ENCODE measurements at places on chromosomes 6 and 20.

- peaks cover 39% of the 10 kb centered on the region for H3K4me1 ChIP-seq
- no peak overlapping the region for H3K4me3 ChIP-seq
- peak overlapping the region; percentile 91 for H3K27ac ChIP-seq
- H3K36me3 ChIP-seq: no peaks in the 10 kb centered on the region
Observed at GRCh38 chr20:38166703-38167233, 1.7 kb upstream of the TGM2 start.

DNA sequence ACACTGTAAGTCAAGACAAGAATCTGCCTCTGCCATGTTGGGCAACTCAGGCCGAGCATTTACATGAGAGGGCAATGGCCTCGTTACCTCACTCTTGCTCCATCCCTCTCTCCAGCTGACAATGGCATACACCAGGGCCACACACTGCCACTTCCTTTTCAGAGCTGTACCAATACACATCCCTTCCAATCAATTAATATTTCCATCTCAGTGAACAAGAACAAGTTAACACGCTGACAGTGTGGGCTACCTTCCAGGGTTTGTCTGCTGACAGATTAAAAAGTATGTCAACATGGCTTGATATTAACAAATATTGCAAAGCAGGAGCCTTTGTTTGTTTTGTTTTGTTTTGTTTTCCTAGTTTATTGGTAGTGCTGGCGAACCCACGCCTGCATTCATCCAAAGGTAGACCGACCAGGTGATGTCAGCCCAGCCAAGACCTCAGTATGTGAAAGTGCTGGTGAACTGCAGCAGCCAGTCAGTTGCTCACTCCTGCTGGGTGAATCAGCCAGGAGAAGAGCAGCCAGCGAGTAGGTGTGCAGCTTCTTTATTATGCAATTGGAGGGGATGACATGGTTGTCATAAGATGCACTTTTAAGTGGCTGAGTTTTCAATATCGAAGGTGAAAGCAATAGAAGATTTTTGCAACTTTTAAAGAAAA is 487.3 kb upstream of the JARID2 start:
- H3K27ac ChIP-seq: no peak overlapping the region
- H3K27me3 ChIP-seq: peaks cover 3% of the 10 kb centered on the region

GRCh38 chr20:34938466-34939163 is 17.0 kb downstream of the GSS start:
- H3K27ac ChIP-seq: no peak overlapping the region
- H3K36me3 ChIP-seq: peaks cover 46% of the 10 kb centered on the region
- no peaks in the 10 kb centered on the region for H3K4me1 ChIP-seq
- H3K4me3 ChIP-seq: no peak overlapping the region
- DNase-seq: no peak
- H3K27me3 ChIP-seq: no peaks in the 10 kb centered on the region

DNA sequence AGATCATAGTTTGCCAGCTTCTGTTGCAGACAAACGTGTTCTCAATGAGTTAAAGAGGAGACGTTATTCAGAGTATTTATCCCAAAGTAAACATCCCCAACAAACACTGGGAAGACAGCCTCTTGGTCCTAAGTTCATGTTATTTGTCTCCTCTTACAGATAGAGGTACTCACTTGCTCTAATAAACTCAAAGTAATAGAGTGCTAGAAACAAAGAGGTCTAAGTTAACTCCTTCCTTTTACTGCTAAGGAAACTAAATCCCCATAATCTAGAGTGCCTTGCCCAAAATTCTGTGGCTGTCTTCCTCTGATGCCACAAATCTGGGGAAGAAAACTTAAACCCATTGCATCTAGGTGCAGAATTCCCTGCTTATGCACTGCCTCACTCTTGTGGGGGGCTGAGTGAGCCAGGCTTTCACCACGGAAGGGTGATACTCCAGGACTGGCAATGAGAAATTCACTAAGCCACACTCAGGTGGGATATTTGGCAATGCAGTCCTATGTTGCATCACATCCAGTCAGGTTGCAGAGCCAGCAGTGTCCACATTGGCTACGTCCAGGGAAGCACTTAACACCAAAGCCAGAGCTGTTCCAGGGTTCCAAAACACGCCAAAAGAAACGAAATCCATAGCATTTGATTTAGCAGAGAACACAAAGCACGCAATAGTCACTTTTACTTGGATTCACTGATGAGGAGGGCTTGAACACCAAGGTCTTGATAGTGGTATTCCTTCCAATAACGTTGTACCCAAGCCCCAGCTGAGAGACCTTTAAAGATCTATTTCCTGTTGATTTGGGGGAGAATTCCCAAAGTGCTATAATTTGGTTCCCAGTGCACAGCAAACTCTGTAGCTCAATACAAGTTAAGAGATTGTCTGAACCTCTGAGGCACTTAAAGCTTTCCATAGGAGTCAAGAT is 81.0 kb upstream of the FOXQ1 start:
- no peak overlapping the region for H3K27ac ChIP-seq
- no peaks in the 10 kb centered on the region for H3K4me1 ChIP-seq
- H3K4me3 ChIP-seq: no peak overlapping the region
- DNase-seq: no peak

GRCh38 chr20:36519012-36519719 is 22.2 kb upstream of the MYL9 start:
- DNase-seq: no peak
- no peak overlapping the region for H3K4me3 ChIP-seq
- no peaks in the 10 kb centered on the region for H3K27me3 ChIP-seq
- H3K4me1 ChIP-seq: peaks cover 5% of the 10 kb centered on the region
- no peak overlapping the region for H3K27ac ChIP-seq

- peaks cover 15% of the 10 kb centered on the region for H3K4me1 ChIP-seq
- peak; percentile 78 for DNase-seq
- no peak overlapping the region for H3K27ac ChIP-seq
- no peaks in the 10 kb centered on the region for H3K36me3 ChIP-seq
Observed at GRCh38 chr6:112780498-112781096, 433.5 kb downstream of the RFPL4B start.

DNA sequence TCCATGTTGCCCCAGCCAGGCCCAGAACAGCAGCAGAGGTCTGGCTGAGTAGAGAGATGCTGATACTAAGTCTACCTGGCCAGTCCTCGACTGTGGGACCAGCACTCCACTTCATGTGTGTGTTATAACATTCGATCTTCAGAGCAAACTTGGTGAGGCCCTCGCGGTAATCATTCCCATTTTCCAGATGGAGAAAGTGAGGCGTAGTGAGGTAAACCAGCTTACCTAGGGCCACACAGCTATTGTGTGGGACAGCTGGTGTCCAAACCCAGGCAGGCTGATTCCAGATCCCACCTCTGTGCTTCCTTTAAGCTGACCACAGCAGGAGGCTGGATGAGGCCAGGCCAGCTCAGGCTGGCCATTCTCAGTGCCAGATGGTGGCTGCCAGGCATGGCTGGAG is 47.7 kb upstream of the SLC32A1 start:
- no peaks in the 10 kb centered on the region for H3K36me3 ChIP-seq
- H3K27me3 ChIP-seq: peaks cover 76% of the 10 kb centered on the region

DNA sequence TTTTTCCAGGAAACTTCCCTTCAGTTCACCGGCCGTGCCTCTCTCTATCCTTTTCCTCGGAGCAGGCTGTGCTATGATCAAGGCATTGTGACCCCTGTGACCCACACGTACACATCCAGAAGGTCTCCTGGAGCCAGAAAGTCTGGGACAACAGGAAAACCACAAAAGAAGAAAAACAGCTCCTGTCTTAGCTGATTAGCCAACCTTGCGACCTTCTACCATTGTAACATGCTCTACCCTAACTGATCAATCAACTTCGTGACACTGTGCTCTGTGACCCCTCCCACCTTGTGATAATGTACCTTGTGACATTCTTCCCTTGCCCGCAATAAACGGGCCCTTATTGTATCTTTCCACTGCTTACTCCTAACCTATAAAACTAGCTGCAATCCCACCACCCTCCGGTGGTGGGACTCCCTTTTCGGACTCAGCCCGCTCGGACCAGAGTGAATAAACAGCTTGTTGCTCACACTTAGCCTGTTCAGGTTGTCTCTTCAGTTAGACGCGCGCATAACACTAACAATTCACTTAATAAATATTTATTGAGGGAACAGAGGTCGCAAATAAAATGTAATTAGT is 24.2 kb downstream of the ZNF311 start:
- DNase-seq: peak; percentile 73
- peaks cover 4% of the 10 kb centered on the region for H3K27me3 ChIP-seq
- H3K4me3 ChIP-seq: peak overlapping the region; percentile 89
- H3K4me1 ChIP-seq: peaks cover 64% of the 10 kb centered on the region
- no peaks in the 10 kb centered on the region for H3K36me3 ChIP-seq

- no peaks in the 10 kb centered on the region for H3K27me3 ChIP-seq
- no peaks in the 10 kb centered on the region for H3K4me1 ChIP-seq
- H3K4me3 ChIP-seq: no peak overlapping the region
- no peak for DNase-seq
- H3K36me3 ChIP-seq: peaks cover 29% of the 10 kb centered on the region
- no peak overlapping the region for H3K27ac ChIP-seq
Observed at GRCh38 chr6:145892026-145892425, 72.1 kb downstream of the SHPRH start.

- H3K27ac ChIP-seq: no peak overlapping the region
- no peak overlapping the region for H3K4me3 ChIP-seq
- H3K27me3 ChIP-seq: no peaks in the 10 kb centered on the region
- no peaks in the 10 kb centered on the region for H3K4me1 ChIP-seq
Observed at GRCh38 chr6:92521553-92521952, 897.8 kb downstream of the EPHA7 start.

GRCh38 chr20:2108987-2109386 is 7.4 kb downstream of the STK35 start:
- peaks cover 6% of the 10 kb centered on the region for H3K36me3 ChIP-seq
- H3K4me3 ChIP-seq: no peak overlapping the region
- H3K27ac ChIP-seq: peak overlapping the region; percentile 23
- H3K4me1 ChIP-seq: peaks cover 44% of the 10 kb centered on the region
- no peak for DNase-seq

DNA sequence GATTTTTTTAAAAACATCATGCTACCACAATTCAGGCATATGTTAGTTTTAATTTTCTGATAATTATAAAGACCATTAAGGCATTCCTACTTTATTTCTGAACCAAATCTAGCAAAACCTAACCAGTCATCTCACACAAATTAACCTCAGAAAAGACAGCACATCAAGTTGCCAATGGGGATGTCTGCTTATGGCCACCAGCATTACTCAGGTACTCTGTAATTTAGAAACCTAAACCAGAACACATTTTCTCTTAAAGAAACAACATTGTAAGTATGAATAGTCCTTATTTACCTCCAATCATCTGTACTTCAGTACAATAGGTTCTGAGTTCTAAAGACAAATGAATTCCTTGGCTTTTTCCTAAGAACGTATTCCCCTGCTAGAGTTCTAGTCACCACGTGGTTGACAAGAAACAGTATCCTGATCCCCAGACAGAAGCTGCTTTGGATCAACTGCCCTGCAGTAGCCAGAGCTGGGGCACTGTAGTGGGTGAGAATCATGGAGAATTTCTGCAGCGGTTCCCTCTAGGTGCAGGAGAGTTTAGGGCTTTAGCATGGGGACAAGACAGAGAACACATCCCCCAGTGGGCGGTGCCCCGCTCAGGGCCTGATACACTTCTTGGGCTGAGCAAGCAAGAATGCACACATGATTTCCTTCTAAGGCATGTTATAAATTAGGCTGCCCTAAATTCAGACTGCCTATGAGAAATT is 15.4 kb downstream of the GCLC start:
- H3K27ac ChIP-seq: no peak overlapping the region
- H3K36me3 ChIP-seq: no peaks in the 10 kb centered on the region
- H3K27me3 ChIP-seq: no peaks in the 10 kb centered on the region
- no peak for DNase-seq
- no peak overlapping the region for H3K4me3 ChIP-seq

- no peak overlapping the region for H3K4me3 ChIP-seq
- peaks cover 19% of the 10 kb centered on the region for H3K27me3 ChIP-seq
- DNase-seq: no peak
- no peak overlapping the region for H3K27ac ChIP-seq
- no peaks in the 10 kb centered on the region for H3K4me1 ChIP-seq
Observed at GRCh38 chr20:59902470-59902869, 31.0 kb downstream of the SYCP2 start.

- no peak overlapping the region for H3K4me3 ChIP-seq
- no peak overlapping the region for H3K27ac ChIP-seq
- H3K4me1 ChIP-seq: no peaks in the 10 kb centered on the region
- no peaks in the 10 kb centered on the region for H3K27me3 ChIP-seq
- H3K36me3 ChIP-seq: peaks cover 14% of the 10 kb centered on the region
- DNase-seq: no peak
Observed at GRCh38 chr20:20491784-20492264, 123.9 kb downstream of the INSM1 start.

DNA sequence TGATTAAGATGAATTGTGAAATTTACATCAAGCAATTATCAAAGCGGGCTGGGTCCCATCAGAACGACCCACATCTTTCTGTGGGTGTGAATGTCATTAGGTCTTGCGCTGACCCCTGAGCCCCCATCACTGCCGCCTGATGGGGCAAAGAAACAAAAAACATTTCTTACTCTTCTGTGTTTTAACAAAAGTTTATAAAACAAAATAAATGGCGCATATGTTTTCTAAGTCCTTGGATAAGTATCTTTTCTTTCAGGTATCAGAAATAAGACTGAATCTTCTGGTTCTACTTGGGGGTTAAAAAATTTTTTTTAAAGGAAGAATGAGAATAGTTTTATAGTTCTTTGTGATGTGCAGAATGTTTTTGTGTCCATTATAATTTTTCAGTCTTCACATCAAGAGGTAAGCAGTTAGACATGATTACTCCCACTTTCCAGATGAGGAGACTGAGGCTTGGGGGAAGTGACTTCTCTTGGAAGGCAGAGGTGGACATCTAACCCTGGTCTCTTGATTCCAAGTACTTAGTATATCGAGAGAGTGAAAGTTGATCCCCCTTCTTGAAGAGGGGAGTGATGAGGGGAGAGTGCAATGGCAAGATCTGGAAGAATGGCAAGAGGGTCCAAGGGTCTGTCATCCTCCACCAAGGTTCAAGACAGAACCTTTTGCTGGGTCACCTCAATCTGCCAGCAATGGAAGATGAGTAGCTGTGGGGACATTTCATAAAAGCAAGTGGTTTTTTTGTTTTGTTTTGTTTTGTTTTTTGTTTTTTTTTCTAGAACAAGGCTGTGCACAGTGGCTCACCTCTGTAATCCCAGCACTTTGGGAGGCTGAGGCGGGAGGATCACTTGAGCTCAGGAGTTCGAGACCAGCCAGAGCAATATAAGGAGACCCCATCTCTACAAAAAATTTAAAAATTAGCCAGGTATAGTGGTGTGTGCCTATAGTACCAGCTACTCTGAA is 42.8 kb upstream of the TTPAL start:
- peaks cover 2% of the 10 kb centered on the region for H3K27me3 ChIP-seq
- H3K27ac ChIP-seq: no peak overlapping the region
- no peak for DNase-seq

DNA sequence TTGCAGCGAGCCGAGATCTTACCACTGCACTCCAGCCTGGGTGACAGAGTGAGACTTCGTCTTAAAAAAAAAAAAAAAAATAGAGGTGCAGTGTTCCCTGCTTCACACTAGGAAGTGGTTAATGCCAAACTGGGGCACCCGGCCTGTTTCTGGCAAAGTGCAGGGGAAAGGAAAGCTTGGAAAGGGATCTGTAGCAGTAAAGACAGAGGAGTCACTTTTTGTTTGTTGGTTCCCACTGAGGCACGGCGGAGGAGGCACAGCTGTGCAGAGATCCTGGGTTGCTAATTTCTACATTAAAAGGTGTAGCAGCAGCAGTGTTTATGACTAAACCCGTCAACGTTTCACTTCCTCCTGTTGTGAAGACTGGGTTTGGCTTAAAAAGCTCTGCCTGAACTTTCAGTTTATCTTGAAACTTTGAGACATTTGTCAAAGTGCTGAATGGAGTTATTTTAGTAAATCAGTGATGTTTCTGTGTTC is 125.6 kb downstream of the CARMIL1 start:
- no peak for DNase-seq
- peaks cover 8% of the 10 kb centered on the region for H3K4me1 ChIP-seq
- H3K27ac ChIP-seq: no peak overlapping the region
- H3K4me3 ChIP-seq: no peak overlapping the region
- no peaks in the 10 kb centered on the region for H3K27me3 ChIP-seq
